Spleen (tissue), 13 donors: ENCODE measurements at places on chromosomes 1 and 21. TPM values are rescaled to one million over a fixed set of nuclear protein-coding genes. Genes with fewer than 3 reads are reported as not detected.

GRCh38 chr21:26164311-26164710 is 6.3 kb downstream of the APP start:
- no peak for DNase-seq

DNA sequence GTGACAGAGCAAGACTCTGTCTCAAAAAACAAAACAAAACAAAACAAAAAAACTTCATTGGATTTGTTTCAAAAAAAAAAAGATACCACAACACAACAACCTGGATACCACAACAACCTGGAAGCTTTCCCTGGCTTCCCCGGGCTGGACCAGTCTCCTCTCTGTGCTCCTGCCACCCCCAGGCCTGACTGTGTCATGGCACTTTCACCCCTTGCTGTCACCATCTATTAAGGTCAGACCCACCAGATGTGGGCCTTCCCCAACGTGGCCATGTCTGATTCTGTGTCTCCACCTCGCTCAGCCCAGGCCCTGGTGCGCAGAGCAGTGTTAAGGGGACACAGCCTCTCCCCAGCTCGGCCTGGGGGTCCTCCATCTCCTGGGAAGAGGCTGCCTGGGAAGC is 28.3 kb upstream of the ACOT11 start:
- DNase-seq, result no peak

GRCh38 chr1:46248122-46248920 is 758 bp downstream of the RAD54L start:
- peak; percentile 78 for DNase-seq

DNA sequence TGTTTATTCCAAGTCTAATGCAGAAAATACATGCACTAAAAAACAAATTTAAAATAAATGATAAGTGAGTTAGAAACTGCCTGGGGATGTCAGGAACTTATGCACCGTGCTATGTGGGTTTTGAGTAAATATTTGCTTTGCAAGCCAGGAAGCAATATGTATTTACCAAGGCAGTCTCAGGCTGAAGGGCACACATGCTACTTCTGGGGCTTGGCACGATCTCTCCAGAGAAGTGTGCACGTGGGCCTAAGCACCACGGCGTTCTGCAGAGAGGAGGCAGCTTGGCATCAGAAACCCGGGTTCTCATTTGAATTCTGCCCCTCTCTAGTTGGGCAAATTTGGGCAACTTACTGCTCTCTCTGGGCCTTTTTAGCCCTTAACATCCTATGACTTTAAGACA is 72.6 kb upstream of the ROR1 start:
- no peak for DNase-seq

DNA sequence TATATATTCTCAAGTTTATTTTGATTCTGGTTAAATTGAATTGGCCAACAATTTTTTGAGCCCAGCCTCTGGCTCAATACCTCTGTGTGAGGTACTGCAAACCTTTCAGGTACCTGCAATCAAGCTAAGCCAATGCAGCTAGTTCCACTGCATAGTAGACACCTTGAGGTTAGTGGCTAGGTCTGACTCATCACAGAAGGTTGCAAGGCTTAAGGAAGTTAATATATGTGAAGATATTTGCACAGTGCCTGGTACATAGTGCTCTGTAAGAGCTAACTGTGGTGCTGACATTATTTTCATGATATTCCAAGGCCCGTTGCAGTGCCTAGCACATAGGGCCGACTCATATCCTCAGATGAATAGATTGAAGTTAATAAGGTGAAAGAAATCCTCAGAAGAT is 330.5 kb upstream of the KAZN start:
- no peak for DNase-seq

DNA sequence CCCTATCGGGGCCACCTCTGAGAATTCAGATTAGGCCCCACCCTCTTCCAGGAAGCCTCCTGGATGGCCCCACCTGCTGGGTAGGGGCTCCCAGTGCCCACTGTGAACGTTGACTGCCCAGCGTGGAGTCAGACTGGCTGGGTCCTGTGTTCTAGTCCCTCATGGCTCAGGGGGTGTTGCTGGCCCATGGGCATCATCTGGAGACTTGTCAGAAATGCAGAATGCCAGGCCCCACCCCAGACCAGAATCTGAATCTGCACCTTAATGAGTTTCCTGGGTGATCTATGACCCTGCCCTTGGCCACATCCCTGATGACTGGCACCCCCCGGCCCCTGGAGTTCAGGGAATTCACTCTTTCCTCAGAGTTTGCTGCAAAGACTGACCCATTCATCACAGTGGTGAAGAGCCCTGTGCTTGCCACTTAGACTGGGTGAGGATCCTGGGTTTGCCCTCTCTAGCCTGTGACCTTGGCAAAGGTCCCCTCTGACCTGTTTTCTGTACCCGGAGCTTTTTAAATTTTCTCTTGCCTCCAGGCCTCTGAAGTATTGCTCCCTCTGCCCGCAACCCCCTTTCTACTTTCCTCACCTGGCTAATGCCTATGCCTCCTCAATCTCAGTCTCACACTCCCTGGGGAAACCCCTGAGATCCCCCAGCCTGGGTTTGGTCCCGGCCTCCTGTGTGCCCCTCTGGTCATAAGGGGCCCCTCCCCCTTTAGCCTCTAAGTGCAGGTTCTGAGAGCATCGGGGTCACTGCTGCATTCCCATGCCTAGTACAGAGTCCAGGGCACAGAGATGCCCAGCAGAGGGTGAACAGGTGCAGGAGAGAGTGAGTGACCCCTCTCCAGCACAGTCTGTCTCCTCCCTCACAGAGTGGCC is 184.2 kb downstream of the MATN1 start:
- DNase-seq, result peak; percentile 51

GRCh38 chr1:29259802-29260441 is 23.6 kb downstream of the PTPRU start:
- no peak for DNase-seq

- no peak for DNase-seq
Measured at GRCh38 chr1:118650107-118650807, 337.9 kb downstream of the TBX15 start.

GRCh38 chr1:234434706-234435105 is 44.3 kb downstream of the TARBP1 start:
- DNase-seq, result no peak

GRCh38 chr1:110220324-110220723 is 10.2 kb downstream of the KCNC4 start:
- DNase-seq, result no peak

GRCh38 chr1:51252366-51252765 is 16.3 kb downstream of the RNF11 start:
- DNase-seq, result no peak

DNA sequence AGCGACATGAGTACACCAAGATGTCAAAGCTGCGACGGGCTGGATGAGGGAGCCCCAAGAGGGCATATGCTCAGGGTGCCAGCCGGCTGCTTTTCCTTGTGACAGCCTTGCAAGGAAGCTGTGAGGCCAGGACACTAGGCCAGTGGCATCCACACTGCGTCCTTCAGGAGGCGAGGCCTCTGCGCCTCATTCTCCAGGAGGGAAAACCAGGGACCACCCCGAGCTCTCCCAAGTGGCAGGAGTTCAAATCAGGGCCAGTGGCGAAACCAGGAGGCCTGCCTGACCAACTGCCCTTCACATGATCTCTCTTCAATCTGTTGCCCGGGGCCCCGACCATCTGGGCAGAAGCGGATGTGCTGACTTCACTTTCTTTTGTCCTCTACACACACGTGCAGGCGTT is 8.2 kb downstream of the MUL1 start:
- DNase-seq, result no peak

DNA sequence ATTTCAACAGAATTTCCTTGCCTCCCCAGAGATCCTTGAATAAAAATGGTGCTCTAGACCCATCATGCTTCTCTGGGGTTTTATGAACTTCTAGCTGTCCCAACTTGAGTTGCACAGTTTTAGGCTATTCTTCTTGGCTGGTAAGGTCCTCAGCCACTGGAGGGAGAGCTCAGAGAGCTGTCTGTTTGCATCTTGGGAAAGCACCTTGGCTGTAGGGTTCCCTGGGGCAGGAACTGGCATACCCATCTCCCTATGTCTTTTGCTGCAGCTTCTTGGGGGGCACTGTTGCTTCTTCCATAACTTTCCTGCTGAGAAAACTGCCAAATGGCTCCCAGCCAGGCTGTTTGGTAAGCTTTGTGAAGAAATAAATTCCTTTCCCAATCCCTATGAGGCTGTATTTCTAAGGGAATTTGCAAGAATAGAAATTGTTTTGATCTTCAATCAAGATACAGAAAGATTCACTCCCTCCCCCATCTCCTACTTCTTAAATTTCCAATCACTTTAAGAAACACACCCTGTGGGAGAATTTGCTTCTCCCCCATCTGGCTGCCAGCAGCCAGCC is 8.2 kb upstream of the FMOD start:
- DNase-seq, result no peak

GRCh38 chr21:23601549-23601948 is 2005.7 kb downstream of the MRPL39 start:
- no peak for DNase-seq

GRCh38 chr1:178399177-178399728 is 97.5 kb downstream of the CLEC20A start:
- DNase-seq, result no peak

GRCh38 chr1:199264283-199264682 is 625.4 kb downstream of the PTPRC start:
- DNase-seq, result no peak

GRCh38 chr1:28132171-28133167 is 44.0 kb downstream of the PTAFR start:
- no peak for DNase-seq

GRCh38 chr1:65253800-65254319 is 55.5 kb upstream of the DNAJC6 start:
- DNase-seq, result no peak

- DNase-seq, result no peak
Measured at GRCh38 chr1:171940368-171940767, 99.1 kb downstream of the DNM3 start.

Gene TNFRSF8
- total RNA-seq, result 1.9 TPM

Gene GCSAML
- total RNA-seq, result 0.39 TPM

Gene CELA3A
- total RNA-seq, result not detected

Gene LYPD8
- total RNA-seq, result not detected

Gene SYTL1
- total RNA-seq, result 60.2 TPM

Gene TMPRSS3
- 1.1 TPM for total RNA-seq

Gene GPR153
- total RNA-seq, result 12.9 TPM

Gene SPAG17
- total RNA-seq, result not detected

Gene GPR25
- total RNA-seq, result 0.60 TPM

Gene LCE1B
- not detected for total RNA-seq

Gene CNR2
- 22.3 TPM for total RNA-seq
